GM10248 (cell line): ENCODE measurements at places on chromosomes 1 and 21.

DNA sequence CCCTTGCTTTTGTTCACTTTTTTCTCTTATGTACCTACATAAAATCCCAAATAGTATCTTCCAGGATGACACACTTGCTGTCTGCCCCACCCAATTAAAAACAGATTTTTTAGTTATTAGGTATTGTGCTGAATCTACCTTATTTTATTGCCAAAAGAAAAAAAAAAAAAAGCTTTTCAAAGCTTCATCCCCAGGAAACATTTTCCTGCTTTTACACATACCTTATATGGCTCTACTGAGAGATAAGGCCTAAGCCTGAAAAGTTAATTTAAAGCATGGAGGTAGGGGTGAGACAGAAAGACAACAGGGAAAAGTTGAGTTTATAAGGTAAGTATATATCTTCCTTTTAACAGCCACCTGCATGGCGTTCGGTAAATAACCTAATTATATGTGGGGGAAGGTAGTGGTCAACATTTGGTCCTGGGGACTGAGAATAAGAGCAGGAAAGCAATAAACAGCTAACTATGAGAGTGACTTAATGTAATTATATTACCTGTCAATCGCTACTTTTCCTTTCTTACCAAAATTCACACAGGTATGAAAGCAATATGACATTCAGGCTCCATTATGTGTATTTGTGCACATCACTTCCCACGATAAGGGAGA, 54.6 kb upstream of the BOLA1 start:
- no peak for DNase-seq

- DNase-seq, result no peak
Measured at GRCh38 chr21:30256100-30256499, 26.6 kb downstream of the KRTAP24-1 start.

- DNase-seq, result peak; percentile 56
Measured at GRCh38 chr1:204991342-204991844, 51.6 kb upstream of the CNTN2 start.

DNA sequence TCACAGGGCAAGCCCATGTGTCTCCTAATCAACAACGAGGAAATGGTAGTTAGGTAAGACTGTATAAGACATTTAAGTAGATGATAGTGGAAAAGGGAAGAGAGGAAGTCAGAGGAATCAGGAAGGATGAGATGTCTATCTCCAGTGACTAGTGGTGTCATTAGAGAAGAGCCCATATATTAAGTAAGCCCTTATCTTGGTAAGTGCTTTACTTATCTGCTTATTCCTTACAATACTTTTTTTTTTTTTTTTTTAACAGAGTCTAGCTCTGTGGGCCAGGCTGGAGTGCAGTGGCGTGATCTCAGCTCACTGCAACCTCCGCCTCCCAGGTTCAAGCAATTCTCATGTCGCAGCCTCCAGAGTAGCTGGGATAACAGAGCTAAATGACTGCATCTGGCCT, 29.5 kb downstream of the RNF11 start:
- DNase-seq, result no peak

- no peak for DNase-seq
Measured at GRCh38 chr1:75522389-75522788, 88.5 kb downstream of the SLC44A5 start.

DNA sequence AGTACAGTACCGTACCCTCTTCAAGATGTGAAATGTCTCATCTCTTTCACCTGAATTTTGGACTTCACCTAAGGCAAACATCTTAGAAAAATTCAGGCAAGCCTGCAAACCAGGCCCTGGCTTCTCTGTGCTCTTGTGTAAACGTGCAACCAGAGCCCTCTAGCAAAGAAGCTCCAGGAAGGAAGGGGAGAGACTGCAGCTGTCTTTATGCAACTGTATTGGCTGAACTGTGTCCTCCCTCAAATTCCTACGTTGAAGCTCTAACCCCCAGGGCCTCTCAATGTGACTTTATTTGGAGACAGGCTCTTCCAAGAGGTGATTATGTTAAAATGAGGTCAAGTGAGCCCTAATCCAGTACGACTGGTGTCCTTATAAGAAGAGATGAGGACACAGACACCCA, 60.3 kb downstream of the SLC45A1 start:
- DNase-seq, result no peak

DNA sequence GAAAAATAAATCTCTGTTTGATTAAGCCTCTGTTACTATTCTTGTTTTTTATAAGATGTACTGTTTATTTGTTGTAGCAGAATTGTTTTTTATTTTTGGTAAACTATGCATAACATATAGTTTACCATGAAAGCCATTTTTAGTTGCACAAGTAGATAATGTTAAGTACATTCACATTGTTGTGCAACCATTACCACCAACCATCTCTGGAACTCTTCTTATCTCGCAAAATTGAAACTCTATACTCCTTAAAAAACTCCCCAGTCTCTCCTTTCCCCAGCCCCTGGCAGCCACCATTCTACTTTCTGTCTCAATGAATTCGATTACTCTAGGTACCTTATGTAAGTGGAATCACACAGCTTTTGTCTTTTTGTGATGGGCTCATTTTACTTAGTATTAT, 27.4 kb upstream of the UHMK1 start:
- no peak for DNase-seq

DNA sequence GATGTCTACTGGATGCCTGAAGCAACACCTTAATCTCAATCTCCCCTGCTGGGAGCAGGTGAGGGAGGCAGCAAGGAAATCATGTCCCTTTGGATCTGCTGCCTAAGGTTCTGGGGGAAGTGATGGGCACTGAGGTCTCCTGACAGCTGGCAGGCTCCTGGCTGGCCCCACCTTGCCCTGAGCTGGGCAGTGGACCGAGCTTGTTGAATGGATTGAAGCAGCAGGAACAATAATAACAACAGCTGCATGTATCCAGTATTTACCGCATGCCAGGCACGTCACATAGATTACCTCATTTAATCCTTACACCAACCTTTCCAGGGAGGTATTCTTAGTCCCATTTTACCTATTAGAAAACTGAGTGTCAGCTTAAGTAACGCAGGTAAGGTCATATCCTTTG, 133.9 kb downstream of the PLXNA2 start:
- DNase-seq, result no peak

- no peak for DNase-seq
Measured at GRCh38 chr1:53576381-53576801, 117.2 kb downstream of the DMRTB1 start.

DNA sequence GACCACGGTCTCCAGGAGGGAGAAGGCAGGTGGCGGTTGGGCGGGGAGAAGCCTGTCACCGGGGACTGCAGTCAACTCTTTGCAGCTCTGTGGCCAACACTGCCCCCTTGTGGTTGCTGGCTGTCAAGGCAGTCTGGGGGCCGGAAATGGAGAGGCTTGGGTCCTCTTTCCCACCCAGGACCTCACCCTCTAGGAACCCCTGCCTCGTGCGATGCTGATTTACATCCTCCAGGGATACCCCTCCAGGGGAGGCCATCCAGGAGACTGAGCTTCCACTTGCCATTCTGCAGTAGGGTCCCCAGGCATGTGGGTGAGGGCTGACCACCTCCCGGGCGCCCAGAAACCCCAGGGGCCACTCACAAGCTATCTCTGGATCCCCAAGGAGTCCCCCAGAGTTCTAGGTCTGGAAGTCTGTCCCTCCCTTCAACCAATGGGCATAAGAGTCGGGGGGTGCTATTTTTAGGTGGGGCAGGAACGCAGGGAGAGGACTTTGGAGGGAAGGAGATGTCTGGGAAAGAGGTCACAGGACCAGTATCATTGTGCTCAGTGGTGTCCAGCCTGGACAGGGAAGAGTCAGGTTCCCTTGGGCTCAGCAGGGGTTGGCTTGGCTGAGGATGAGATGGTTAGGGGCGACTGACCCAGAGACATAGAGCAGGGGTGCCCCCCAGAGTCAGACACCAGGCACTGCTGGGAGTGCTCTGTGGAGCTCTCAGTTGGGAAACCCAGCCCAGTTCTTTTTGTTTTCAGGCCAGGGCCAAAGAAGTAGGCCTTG, 7.1 kb upstream of the GPR61 start:
- DNase-seq, result peak; percentile 89

DNA sequence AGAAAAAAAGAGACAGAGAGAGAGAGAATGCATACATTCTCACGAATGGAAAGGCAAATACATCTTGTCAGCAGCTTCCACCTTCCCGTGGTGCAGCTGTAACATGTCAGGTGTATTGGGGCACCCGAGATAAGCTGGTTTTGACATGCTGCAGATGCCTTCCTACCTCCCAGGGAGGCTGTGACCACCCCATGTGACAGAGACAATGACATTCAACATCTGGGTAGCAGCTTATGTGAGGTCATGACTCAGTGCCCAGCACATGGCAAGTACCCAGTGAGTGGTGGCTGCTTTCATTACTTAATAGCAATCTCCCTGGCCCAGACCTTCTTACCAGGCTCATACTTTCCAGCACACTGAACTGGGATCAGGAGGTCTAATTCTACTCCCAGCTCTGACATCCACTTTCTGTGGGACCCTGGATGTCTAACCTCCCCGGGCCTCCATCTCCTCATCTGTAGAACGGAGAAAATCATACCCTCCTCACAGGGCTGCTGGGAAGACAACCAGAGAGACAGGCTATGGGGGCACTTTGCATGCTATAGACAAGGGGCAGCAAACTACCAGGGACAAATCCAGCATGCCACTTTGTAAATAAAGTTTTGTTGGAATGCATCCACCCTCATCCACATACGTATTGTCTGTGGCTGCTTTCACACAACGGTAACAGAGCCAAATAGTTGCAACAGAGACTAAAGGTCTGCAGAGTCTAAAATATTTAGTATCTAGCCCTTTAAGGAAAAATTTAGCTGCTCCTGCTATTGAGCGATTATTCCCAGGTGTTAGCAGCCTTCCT, 38.5 kb upstream of the ZBTB40 start:
- no peak for DNase-seq

GRCh38 chr1:178966312-178966711, 59.4 kb upstream of the FAM20B start:
- no peak for DNase-seq

DNA sequence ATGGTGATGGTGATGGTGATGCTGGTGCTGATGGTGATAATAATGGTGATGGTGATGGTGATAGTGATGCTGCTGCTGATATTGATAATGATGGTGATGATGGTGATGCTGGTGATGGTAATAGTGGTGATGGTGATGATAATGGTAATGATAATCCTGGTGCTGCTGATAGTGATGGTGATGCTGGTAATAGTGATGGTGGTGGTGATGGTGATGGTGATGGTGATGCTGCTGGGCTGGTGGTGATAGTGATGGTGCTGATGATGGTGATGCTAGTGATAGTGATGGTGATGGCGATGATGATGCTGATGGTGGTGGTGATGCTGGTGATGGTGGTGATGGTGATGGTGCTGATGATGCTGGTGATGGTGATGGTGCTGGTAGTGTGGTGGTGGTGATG, 58.4 kb upstream of the IGSF21 start:
- DNase-seq, result no peak

DNA sequence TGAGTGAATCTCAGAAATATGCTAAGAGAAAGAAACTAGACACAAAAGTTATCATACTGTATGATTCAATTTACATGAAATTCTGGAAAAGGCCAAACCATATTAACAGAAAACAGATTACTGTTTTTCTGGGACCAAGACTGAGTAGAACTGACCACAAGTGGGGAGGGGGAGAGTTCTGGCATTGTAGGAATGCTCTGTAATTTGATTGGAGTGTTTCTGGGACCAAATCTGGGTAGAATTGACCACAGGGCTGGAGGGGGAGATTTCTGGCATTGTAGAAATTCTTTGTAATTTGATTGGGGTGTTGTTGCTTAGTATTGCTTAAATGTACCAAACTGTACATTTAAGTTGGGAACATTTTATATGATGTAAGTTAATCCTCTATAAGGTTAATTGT, 3.4 kb upstream of the OR10K1 start:
- DNase-seq, result no peak

DNA sequence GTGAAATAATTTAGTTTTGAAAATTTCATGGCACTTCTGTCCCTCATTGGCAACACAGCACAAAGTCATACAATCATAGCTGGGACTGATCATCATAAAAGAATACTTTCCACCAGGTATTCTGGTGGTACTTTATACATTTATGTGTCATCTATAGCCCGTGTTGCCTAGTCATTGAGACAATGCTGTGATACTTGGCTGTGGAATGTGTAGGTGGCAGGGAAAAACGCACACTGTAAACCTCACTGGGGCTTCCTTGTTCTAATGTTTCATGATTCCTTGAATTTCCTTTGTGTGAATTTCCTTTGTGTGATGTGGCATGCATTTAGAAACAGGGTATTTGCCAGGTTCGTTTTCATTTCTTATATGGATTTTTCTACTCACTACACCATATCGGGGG, 118.3 kb downstream of the FMN2 start:
- no peak for DNase-seq

DNA sequence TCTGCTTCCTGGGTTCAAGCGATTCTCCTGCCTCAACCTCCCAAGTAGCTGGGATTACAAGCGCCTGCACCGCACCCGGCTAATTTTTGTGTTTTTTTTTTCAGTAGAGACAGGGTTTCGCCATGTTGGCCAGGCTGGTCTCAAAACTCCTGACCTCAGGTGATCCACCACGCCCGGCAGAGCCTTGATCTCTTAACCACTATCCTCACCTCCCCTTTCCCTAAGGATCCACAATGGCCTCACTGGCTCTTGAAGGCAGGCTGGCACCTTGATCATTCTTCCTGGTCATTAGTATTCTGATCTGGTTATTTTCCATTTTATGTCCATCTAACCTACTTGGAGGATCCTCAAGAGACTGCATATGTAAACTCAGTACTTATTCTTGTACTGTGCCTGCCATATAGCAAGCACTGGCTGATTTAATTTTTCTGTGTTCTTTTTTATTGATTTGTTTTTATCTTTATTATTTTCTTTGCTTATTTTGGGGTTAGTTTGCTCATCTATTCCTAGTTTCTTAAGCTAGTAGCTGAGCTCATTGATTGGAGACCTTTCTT, 6.3 kb downstream of the RCC1 start:
- DNase-seq, result no peak

GRCh38 chr1:45892068-45892785, 88.8 kb downstream of the MAST2 start:
- no peak for DNase-seq

- no peak for DNase-seq
Measured at GRCh38 chr21:16357994-16358393, 628.2 kb downstream of the USP25 start.

GRCh38 chr1:197907846-197908616, 5.6 kb downstream of the C1orf53 start:
- DNase-seq, result no peak
